ENCODE measurements at places on chromosomes 7 and 10.
A peak's percentile ranks its signal among the peaks of the same experiment; 100 is the strongest.

DNA sequence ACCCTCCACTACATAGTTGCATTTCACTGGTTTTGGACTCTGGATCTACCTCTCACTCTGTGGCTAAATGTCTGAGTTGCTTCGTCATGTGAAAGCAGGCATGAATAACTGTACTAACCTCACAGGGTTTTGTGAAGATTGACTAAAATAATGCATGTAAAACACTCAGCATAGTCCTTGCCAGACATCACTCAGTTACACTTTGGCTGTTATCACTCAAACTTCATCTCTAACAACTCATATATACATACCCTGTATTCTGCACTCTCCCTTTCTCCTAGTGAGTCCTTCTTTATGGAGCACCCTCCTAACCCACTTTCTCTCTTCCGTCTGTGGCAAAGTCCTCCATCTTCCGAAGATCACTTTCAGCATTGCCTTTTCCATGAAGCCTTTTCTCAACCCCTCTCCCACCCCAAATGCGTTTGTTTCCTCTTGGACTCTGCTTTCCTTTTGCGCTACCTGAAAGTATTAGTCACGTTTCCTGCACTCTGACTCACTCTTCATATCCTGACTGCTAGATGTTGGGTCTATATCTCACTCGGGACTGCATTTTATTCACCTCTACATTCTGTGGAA lies 72.6 kb downstream of the OSBPL3 start:
- DNase-seq: no peak

DNA sequence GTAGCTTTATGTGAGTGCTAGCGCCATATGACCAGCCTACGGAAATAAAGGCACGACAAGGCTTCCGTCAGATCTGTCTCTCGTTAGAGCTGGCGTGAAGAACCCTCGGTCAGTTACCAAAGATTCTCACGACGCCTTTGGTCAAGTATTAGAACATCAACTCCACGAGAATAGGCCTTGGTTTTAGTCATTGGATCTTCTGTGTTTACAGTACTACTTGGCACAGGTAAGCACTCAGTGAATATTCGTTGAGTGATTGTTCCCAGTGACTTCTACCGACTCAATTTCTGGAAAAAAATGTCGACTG lies 316 bp downstream of the RBM48 start:
- DNase-seq: no peak

DNA sequence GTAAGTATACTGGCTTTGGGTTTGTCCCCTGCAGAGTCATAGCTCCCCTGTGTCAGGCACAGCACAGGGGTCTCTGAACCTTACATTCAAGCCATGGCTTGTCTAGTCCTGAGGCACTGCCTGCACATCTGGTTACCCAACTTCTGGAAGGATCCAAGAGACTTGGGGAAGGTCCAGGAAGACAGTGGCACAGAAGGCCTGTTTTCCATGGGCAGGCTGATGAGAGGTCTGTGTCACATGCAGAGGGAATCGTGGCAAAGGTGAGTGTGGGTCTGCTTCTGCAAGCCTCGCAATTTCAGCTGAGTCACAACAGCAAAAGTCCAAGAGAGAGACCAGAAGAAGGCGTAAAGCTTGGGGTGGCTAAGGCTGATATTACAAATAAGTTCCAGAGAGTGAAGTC lies 28.4 kb upstream of the BMPR1A start:
- no peak for DNase-seq

DNA sequence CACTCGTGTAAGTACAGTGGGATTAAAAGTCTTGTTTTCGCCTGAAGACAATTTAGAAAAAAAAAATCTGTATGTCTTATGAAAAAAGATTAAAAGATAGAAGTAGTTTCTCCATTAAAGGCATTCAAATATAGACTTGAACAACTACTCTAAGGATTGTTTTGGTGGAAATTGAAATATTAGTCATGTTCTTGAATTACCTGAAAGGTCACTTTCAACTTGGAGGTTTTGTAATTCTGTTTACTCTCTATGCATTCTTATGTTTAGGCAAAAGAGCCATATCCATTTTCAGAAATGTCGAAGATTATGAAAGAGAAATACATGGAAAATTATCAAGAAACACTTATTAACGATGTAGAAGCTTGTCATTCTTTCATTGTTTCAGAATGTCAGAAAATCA lies 373.7 kb downstream of the ARL4A start:
- DNase-seq: no peak

- DNase-seq: no peak
These were observed 19.9 kb upstream of the ATOH7 start for GRCh38 chr10:68251625-68252495.

- no peak for DNase-seq
These were observed 675.0 kb downstream of the CNTNAP2 start for GRCh38 chr7:146791344-146792285.

DNA sequence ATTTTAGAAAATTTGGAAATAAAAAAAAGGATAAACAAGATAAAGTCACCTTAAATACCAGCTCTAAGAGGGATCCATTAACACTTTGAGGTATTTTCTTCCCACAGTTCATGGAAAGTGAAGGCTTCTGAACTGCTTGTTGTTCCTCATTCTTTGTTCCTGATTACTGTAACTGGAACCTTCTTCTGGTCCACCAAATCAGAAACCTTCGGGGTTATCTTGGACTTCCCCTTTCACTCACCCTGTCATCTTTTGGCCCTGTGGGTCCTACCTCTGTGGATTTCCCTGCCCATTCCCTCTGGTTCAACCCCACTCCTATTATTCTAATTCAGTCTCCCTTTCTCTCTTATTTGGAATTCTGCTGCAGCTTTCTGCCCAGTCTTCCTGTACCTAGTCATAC lies 116.5 kb upstream of the PRPS1L1 start:
- no peak for DNase-seq

- DNase-seq: peak; percentile 53
These were observed 642.1 kb downstream of the PARD3 start for GRCh38 chr10:34172936-34173533.

GRCh38 chr7:17593819-17594419 lies 295.5 kb downstream of the AHR start:
- DNase-seq: no peak

- no peak for DNase-seq
These were observed 699.3 kb downstream of the PHTF2 start for GRCh38 chr7:78497728-78498427.

DNA sequence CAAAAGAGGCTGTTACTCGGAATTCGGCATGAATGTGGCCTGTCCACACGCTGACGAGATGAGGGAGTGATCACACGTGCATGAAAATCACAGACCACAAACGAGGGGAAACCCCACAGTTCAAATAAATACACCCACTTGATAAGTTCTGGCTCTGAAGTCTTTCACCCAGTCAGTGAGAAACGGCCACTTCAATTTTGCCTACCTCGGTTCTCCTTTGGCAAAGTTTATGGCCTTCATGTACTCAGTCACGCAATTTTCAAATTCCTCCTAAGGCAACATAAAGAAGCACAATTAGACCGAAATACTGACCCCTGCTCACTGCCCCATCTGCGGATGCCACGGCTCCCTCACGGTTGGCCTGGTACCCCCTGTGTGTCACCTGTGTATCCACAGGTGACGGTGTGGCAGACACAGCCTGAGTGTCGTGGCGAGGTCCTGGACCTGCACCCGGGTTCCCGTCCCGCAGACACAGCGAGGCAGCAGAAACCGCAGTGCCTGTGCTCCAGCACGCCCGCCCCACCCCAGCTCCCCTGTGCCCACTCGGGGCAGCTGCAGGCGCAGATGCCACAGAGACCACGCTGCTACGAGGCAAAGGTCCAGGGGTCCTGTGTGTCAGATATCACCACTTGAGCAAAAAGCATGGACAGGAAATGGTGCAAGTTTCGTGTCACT lies 1.4 kb downstream of the CFAP46 start:
- no peak for DNase-seq

DNA sequence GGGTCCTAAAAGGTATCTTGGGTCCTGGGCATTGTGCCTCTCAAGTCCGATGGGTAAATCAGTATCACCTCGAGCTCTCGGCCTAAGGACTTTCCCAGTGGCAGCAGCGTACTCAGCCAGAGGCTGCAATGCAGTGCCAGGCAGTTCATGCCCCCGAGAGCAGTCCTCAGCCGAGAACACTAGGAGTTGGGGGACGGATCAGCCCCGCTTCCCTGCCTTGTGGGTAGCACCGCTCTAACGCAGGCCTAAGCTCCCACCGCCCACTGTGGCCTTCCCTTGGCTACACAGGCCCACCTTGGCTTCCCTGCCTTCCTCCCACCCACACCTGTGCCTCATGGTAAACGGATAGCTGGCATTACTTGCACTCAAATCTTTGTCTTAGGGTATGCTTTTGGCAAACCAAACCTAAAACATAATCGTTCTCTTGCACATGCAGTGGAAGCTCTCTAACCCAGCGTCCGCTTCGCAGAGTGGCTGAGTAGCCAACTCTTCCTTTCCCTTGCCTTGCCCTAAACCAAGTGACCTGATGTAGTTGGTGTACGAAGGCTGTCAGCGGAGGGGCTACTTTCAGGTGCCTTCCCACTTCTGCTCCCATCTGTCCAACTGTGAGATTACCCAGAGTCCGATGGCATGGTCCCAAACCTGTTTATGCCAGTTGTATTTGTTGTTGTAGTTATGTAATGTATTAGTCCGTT lies 73.2 kb upstream of the CHST15 start:
- no peak for DNase-seq

GRCh38 chr10:132974249-132974796 lies 32.0 kb upstream of the CFAP46 start:
- no peak for DNase-seq

- DNase-seq: peak; percentile 95
These were observed 12.5 kb downstream of the PDLIM1 start for GRCh38 chr10:95278061-95278988.

DNA sequence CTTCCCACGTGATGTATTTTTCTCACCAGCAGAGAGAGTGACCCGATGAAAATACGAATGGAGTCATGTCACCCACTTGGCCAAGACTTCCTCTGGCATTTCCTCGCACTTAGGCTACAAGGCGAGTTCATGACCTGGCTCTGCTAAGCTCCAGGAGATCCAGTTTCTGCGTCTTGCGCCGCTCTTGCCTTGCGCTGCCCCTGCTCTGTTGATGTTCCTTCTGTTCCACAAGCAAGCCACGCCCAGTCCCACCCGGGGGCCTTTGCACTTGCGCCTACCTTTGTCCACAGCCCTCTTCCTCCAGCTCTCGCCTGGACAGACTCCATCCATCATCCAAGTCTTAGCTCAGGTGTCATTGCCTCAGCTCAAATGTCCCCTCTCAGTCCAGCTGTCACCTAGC lies 116.3 kb upstream of the SHH start:
- DNase-seq: no peak

DNA sequence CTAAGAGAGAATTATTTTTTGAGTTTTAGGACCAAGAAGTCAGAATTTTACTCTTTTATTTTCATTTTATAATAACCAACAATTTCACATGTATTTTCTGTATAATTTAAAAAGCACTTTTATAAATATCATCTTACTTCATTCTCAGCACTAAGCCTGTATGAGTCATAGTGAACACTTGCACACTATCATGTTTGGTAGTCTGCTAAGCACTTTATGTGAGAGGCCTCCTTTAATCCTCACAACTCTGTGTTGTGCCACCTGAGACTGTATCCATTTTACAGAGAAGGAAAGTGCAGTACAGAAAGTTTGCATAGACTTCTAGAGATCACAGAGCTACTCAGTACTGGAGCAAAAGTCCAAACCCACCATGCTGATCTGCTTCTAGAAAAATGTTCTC lies 939.6 kb downstream of the NRG3 start:
- no peak for DNase-seq

DNA sequence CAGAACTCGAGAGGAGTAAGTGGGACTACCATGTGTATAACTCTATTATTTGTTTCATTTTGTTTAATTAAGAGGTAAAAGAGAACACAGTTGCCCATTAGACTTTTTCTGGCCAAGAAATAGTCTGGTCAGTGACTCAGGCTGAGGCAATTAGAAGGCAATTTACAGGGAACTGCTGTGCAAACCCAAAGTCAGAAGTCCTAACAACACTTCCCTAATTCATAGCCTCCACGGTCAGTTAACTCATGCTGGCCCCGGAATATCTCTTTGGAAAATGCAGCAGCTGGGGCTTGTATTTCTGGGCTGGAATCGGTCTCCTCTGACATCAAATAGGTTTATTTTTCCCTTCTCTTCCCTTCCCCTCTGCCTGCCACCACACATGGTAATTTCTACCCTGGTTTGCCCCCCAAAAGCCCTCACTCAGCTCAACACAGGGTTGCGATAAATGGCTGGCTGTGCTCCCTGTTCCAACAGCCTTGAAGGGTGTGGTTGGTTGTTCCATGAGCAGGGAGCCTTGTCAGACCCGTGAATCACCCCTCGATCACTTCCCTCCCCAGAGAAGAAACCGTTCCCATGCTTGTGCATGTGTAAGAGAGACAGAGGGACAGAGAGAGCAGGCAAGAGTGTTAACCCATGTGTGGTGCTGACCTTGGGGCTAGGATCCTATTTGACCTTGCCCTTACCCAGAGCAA lies 5.3 kb downstream of the SH3PXD2A start:
- no peak for DNase-seq

GRCh38 chr10:116465546-116465945 lies 37.9 kb downstream of the PNLIPRP3 start:
- DNase-seq: no peak

- DNase-seq: no peak
These were observed 94.9 kb downstream of the OAT start for GRCh38 chr10:124323806-124324205.

DNA sequence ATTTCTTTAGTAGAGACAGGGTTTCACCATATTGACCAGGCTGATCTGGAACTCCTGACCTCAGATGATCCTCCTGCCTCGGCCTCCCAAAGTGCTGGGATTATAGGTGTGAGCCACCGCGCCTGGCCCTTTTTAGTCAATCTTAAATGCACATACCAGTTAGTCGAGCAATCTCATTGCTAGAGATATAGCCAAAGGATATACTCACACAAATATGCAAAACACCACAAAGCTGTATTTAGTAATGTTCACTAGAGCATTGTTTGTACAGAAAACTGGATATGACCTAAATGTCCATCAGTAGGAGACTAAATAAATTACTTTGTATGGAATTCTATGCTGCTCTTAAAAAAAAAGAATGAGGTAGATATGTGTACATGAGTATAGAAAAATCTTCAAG lies 24.5 kb upstream of the IL6 start:
- DNase-seq: no peak

DNA sequence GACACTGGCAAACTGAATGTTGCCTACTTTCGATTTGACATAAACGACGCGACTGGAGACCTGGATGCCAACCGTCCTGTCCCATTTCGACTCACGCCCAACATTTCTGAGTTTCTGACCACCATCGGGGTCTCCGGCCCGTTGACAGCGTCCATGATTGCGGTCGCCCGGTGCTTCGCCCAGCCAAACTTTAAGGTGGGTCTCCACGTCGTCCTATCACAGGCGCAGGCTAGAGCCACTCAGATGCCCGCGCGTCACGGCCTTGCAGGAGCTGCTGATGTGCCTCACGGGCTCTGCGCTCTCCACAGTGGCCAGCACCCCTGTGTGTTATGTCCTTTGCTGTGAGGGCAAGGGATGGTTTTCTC lies 132.6 kb downstream of the SMURF1 start:
- DNase-seq: no peak

DNA sequence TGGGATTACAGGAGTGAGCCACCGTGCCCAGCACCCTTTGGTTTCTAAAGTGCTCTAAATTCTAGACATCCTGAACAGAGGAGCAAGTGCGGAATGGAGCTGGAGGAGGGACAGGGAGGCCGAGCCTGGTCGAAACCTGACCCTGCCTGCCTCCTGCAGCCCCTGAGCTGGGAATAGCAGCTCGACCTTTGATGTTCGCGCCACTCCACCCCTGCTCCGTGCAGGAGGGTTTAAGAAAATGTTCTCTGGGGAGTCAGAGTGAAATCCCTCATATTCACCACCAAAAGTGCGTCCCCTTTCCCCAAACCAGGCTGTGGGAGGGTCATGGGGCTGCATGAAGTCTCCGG lies 1.8 kb downstream of the PGAM2 start:
- no peak for DNase-seq

GRCh38 chr10:43254199-43254730 lies 12.6 kb downstream of the RASGEF1A start:
- DNase-seq: peak; percentile 90
